Breast epithelium (tissue), 4 donors: ENCODE measurements at places on chromosomes 2 and 18. TPM values are rescaled to one million over a fixed set of nuclear protein-coding genes. Genes with fewer than 3 reads are reported as not detected.

DNA sequence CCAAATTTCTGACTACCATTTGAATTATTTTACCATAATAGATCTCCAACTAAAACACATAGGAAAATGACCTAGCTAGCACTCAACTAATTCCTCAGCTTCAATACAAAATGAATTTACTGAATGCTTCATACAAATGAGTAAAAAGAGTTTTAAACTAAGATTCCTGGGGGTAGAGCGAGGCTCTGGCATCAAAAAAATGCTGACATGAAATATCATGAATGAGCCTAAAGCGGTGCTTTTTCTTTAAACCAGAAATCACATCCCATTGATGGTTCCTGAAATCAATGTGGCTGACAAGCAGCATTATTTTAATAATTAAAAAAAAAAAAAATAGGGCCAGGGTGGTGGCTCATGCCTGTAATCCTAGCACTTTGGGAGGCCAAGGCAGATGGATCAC is 32.1 kb downstream of the WDR33 start:
- DNase-seq = no peak
- no peaks in the 10 kb centered on the region for H3K27me3 ChIP-seq
- no peak overlapping the region for H3K4me3 ChIP-seq
- no peaks in the 10 kb centered on the region for H3K36me3 ChIP-seq
- no peak overlapping the region for H3K27ac ChIP-seq

DNA sequence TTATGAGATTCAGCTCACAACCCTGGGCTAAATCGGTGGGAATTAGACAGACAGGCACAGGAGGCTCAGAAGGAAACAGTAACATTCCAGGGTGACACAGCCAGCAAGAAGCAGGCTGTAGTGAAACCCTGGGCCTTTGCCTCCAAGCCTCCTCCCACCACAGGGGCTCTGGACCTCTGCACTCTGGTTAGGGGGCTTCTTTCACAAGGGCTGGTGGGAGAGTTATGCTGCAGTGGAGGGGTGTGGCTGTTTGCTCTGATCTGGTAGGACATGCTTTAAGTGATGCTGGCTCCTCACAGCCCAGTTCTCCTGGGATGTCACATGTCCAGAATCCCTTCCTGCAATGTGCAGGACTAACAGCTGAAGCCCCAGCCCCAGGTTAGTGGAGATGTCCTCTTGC is 109.9 kb downstream of the TGFA start:
- no peak overlapping the region for H3K27ac ChIP-seq
- no peaks in the 10 kb centered on the region for H3K36me3 ChIP-seq
- no peak for DNase-seq
- no peaks in the 10 kb centered on the region for H3K4me1 ChIP-seq
- no peaks in the 10 kb centered on the region for H3K27me3 ChIP-seq

DNA sequence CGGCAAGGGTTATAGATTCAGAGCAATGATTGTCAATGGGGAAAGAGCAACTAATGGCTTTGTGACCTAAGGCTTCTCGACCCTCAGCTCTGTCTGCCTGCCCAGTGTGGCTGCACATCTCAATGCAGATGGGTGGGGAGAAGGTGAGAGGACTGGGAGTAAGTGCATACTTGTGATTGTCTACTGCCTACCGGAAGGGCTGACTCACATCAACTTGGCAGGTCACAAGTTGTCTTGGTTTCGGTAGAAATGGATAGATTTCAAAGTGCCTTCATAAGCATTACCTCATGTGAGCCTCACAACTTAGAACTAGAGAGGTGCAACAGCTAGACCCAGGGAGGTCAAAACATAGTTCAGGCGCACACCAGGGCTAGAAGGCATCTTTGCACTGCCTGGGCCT is 29.4 kb downstream of the STAT1 start:
- H3K36me3 ChIP-seq = peaks cover 18% of the 10 kb centered on the region
- no peak overlapping the region for H3K27ac ChIP-seq
- H3K4me1 ChIP-seq = no peaks in the 10 kb centered on the region
- no peak overlapping the region for H3K4me3 ChIP-seq

- no peaks in the 10 kb centered on the region for H3K4me1 ChIP-seq
- H3K36me3 ChIP-seq = no peaks in the 10 kb centered on the region
- DNase-seq = no peak
Observed at GRCh38 chr2:113227698-113228097, 51.0 kb downstream of the PAX8 start.

DNA sequence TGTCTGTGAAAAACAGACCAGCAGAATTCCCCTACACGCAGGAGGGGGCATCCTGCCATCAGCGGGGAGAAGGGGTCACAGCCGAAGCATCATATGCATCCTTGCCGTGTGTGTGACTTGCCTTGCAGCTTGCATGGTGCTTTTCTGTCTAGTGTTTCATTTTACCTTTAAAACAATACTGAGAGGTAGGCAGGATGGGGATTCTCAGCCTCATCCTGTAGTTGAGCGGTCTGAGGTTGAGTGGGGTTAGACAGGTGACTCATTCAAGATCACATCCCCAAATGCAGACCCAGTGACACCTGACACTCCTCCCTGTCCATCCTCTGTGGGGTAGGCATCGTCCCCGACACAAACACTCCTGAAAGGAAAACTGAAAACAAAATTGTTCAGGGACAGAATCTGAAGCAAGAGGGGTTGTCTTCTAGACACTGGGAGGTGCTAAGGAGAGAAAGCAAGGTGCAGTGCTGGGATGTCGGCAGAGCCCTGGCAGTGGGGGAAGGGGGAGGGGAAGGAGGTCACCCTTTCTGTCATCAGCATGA is 7.9 kb downstream of the ARL4C start:
- no peaks in the 10 kb centered on the region for H3K4me1 ChIP-seq
- no peaks in the 10 kb centered on the region for H3K36me3 ChIP-seq
- no peak for DNase-seq
- H3K27me3 ChIP-seq = no peaks in the 10 kb centered on the region
- H3K4me3 ChIP-seq = no peak overlapping the region

- H3K27ac ChIP-seq = no peak overlapping the region
- H3K27me3 ChIP-seq = no peaks in the 10 kb centered on the region
- no peak for DNase-seq
- no peaks in the 10 kb centered on the region for H3K36me3 ChIP-seq
- no peak overlapping the region for H3K4me3 ChIP-seq
Observed at GRCh38 chr2:223232896-223233295, 180.9 kb downstream of the KCNE4 start.

DNA sequence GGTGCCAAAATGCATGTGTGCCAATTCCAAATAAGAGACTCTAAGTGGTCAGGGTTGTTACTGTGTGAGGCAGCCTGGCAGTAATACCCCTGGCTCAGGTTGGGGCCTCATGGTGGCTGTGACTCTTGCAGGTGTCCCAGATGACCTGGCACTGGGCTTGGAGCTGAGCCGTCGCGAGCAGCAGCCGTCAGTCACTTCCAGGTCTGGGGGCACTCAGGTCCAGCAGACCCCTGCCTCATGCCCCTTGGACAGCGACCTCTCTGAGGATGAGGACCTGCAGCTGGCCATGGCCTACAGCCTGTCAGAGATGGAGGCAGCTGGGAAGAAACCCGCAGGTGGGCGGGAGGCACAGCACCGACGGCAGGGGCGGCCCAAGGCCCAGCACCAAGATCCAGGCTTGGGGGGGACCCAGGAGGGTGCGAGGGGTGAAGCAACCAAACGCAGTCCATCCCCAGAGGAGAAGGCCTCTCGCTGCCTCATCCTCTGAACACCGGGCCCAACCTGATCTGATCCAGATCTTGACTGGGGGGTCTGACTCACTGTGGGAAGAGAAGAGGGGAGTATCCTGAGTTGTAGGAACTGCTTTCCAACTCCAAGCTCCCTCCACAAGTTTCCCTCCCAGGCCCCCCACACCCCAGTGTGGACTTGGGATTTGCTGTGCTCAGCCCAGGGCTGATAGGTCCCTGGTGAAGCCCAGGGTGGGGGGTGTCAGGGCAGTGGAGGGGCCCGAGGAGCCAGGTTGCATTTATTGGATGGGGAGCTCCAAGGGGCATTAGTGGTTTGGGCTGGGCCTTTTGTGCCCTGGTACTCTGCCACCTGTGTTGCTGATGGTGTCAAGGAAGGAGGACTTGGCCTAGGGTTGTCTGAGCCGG is 5.6 kb downstream of the DNAJB2 start:
- H3K4me1 ChIP-seq = peaks cover 17% of the 10 kb centered on the region
- H3K27me3 ChIP-seq = no peaks in the 10 kb centered on the region
- H3K4me3 ChIP-seq = no peak overlapping the region

DNA sequence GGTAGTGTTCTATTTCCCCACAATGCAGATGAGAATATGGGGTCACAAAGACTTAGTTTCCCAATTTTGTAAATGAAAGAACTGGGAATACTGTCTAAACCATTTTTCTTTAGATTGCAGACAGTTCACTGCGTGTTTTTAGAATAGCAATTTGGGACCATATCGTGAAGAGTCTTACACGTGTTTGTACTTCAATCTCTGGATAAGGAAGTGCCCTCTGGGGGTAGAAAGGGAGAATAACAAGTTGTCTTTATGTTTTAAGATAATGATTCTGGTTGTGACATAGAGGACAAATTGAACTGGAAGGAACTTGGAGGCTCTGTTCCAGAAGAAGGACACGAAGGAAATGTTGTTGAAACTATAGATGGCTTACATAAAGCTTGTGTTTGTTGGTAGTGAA is 457.7 kb downstream of the CBLN2 start:
- no peak overlapping the region for H3K4me3 ChIP-seq
- DNase-seq = no peak
- no peaks in the 10 kb centered on the region for H3K27me3 ChIP-seq

GRCh38 chr2:177537636-177538035 is 145.1 kb downstream of the AGPS start:
- H3K27me3 ChIP-seq = no peaks in the 10 kb centered on the region
- no peak overlapping the region for H3K4me3 ChIP-seq
- DNase-seq = no peak
- H3K4me1 ChIP-seq = no peaks in the 10 kb centered on the region

Gene DNAJC5G
- total RNA-seq = not detected

Gene DCC
- under 0.01 TPM for total RNA-seq

Gene SLC5A7
- under 0.01 TPM for total RNA-seq

Gene MAP4K4
- 89.1 TPM for total RNA-seq

Gene LAMA3
- total RNA-seq = 173 TPM
